K562 (cell line): ENCODE measurements at places on chromosomes 7 and 10.

- peak; percentile 75 for DNase-seq
Measured at GRCh38 chr10:76036111-76036940, 604.9 kb downstream of the LRMDA start.

DNA sequence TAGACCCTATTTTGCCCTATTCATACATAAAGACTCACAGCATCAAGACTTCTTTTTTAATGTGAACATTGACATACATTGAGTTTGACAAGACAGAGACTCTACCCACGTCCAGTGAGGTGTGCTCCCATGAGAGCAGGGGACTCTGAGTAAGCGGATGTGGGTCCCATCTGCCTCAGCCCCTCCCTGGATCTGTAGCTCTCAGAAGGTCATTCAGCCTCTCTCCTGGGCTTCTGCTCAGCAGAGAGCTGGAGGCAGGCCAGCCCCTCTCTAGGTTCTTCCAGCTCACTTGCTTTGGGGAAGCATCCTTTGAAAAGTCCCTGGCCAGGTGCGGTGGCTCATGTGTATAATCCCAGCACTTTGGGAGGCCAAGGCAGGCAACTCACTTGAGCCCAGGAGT, 146.9 kb upstream of the ZMIZ1 start:
- DNase-seq, result no peak

GRCh38 chr10:50561816-50562215, 61.9 kb downstream of the SGMS1 start:
- peak; percentile 50 for DNase-seq

DNA sequence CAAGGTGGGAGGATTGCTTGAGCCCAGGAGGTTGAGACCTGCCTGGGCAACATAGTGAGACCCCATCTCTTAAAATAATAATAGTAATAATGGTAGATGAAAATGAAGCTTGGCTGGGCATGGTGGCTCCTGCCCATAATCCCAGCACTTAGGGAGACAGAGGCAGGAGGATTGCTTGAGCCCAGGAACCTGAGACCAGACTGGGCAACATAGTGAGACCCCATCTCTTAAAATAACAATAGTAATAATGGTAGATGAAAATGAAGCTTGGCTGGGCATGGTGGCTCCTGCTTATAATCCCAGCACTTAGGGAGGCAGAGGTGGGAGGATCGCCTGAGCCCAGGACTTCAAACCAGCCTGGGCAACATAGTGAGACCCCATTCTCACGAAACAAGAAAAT, 49.5 kb upstream of the LMTK2 start:
- no peak for DNase-seq

DNA sequence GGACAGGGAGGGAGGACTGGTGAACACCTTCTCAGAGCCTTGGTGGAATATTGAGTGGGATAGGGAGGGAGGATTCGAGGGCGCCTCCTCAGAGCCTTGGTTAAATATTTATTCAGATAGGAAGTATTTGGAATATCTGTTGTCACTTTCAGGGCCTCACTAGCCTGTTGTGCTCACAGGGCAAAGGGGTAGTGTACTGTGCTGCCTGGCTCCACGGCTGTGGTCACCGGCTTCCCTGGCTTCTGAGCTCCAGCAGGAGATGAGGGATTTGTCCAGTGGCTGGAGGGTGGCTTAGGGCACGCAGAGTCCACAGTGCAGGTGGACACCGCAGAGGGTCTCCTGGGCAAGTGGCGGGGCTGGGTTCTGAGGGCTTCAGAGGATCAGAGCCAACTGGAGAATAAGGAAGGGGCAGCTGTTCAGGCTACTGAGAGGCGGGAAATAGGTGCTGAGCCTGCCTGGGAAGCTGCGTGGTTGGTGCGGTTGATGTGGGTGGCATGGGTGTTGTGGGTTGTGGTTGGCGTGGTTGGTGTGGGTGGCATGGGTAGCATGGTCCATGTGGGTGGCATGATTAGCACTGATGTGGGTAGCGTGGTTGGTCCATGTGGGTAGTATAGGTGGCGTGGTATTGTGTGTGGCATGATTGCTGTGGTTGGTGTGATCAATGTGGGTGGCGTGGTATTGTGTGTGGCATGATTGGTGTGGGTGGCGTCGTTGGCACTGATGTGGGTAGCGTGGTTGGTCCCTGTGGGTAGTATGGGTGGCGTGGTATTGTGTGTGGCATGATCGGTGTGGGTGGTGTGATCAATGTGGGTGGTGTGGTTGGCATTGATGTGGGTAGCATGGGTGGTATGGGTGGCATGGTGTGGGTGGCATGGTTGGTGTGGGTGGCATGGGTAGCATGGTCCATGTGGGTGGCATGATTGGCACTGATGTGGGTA, 16.7 kb downstream of the INPP5A start:
- DNase-seq, result no peak

DNA sequence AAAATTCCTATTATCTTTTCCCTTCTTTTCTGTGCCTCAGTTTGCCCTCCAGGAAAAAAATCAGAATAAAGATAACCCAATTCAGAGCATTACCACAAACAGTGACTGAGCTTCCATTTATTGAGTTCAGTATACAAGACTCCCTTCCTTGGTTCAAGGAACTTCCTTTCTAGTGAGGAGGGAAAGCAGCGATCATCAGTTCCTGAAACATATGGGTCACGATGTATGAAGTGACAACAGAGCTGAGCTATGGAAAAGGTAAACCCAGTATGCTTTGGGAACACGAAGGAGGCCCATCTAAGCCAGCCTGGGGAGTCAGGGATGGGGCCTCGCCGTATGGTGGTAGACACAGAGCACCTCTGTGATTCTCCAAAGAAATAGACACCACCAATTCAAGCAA, 15.8 kb downstream of the C10orf71 start:
- no peak for DNase-seq

DNA sequence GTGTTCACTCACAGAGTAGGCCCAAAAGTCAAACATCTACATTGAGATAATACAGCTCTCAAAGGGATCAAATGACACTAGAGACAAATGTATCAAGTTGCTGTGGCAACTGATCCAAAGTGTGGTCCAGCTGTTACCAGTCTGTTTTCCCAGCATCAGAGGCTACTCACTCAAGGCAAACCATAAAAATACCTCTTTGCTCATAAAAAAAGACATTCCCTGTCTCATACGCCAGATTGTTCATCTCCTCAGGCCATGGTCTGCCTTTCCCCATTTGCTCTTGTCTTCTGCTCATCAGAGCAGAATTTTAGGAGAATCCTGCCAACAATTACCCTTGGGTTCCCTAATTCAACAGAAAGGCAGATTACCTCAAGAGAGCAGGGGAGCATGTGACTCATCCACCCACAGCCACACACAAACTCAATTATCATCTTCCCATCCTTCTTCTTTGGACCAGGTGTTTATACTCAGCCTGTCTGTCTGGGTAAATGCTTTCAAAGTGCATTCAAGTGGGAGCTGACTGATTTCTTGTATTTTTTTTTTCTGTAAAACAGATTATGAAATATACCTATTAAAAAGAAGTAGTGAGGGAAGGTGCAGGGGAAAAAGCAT, 226.5 kb upstream of the HPS1 start:
- DNase-seq, result no peak

DNA sequence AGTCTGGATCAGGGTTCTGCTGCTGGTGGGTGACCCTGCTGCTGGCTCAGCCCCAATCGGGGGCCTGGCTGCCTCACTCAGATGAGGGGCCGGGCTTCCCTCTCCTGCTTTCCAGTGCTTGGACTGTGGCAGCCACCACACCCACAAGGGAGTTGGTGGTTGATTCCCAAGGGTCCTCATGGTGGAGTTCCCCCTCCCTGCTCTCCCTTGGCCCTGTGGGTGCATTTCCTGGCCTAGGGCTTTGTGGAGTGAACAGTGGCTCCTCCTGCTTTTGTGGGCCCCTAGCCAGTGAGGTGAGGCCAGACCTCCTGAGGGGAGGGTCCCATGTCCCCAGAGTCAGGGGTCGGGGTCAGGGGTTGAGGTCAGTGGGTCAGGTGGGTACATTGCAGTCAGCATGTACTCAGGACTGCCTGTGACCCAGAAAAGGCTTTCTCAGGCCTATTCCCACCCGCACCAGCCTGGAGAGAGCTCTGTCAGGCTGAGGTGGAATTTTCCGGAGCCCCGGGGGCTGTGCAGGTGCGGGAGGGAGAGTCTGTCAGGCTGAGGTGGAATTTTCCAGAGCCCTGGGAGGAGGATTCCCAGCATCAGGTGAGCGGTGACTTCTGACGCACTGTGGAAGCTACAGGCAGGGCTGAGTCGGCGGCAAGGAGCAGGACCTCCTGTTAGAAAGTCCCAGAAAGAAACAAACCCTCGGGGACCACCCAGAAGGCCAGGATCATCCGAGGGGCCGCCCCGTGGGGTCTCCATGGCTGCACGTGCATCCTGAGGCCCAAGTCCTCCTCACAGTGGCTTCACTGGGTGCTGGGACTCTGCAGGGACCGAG, 94.4 kb upstream of the INSIG1 start:
- DNase-seq, result no peak

GRCh38 chr10:58653139-58653538, 140.5 kb downstream of the BICC1 start:
- DNase-seq, result no peak

GRCh38 chr10:76871697-76872295, 765.8 kb downstream of the KCNMA1 start:
- DNase-seq, result no peak

DNA sequence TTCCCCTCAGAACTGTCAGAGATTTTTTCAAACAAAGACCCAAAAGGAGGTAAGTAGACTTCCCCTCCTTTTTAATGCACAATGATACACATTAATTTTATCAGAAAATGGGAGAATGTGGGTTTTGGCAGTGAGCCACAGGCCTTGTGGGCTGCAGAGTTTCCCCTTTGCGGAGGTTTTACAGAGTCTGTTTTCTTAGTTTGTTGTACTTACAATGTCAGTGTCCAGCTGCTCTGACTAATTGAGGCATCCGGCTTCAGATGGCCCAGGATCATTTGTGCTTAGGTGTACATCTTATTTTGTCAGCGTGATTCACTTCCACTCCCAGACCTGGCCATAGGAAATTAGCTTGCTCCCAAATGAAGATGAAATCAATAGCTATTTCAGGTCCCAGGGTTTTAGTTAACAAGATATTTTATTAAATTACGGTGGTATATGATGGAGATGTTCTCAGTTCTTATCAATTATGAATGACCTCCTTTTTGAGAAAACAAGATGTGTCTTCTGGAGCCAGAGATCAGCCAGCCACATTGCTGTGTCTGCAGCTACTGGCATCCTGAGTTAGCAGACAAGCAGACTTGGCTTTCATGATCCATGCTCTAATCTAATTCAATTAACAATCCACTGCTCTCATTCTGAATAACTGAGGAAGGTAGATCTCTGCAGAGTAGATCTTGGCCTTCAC, 1086.6 kb upstream of the SORCS1 start:
- DNase-seq, result no peak

GRCh38 chr10:46992803-46993561, 81.8 kb downstream of the PTPN20 start:
- no peak for DNase-seq

- peak; percentile 96 for DNase-seq
Measured at GRCh38 chr7:101099969-101100781, 14.9 kb downstream of the TRIM56 start.

DNA sequence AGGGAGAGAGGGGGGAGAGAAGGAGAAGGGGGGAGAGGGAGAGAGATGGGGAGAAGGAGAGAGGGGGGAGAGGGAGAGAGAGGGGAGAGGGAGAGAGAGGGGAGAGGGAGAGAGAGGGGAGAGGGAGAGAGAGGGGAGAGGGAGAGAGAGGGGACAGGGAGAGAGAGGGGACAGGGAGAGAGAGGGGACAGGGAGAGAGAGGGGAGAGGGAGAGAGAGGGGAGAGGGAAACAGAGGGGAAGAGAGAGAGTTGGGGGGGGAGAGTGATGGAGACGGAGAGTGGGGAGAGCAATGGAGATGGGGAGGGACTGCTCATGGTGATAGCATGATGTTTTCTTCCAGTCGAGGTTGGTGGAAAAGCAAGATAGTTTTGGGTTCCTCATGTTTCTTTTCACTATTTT, 172.4 kb downstream of the DNAJB6 start:
- DNase-seq, result no peak

DNA sequence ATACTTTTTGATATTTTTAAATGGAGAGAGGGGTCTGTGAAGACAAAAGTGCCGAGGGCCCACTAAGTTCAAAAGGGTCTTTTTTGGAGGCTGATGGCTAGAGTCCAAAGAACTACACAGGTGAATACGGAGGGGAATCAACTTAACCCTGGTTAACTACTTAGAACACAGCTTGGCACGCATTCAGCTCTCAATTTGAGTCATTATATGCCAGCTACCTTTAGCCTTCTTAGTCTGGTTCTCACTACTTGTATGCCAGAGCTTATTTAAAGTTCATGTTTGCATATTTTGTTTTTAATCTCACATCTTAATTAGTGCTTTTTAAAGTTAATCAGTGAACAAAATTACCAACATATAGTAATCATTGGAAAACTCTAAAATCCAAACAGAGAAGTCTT, 80.8 kb downstream of the VWDE start:
- no peak for DNase-seq

GRCh38 chr10:59537501-59537900, 172.1 kb downstream of the SLC16A9 start:
- no peak for DNase-seq

DNA sequence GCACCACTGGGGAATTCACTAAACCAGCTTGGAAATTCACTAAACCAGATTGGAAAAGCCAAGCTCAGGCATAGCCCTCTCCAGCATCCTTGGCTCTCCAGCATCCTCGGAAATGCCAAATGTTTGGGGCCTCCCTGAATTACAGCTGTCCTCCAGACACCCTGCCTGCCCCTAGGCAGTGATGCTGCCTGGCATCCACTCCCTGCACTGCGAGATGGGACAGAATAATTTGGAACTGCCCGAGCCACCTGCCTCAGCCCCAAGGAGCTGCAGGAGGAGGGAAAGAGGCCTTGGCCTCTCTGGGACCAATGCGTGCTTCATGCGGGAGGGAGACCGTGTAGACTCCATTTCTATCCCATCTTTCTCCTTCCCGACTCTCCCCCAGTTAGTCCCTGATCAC, 64.3 kb downstream of the INSIG1 start:
- DNase-seq, result no peak

GRCh38 chr7:151818674-151819519, 58.0 kb downstream of the PRKAG2 start:
- DNase-seq, result no peak

DNA sequence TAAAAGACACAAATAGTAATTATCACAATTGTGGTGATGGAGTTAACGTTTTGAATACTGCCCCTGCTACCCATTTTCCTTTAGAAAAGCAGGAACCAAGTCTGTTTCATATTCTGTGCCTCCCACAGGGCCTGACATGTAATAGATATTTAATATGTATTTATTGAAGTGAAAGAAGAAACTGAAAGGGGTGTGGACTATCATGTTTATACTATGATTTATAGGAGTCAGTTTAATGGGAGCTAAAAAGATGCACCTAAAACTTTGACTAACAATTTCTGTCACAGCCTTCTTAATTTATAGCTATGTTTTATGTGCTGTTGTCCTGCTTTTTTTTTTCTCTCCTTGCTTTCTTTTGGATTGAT, 24.1 kb upstream of the BHLHA15 start:
- no peak for DNase-seq

- DNase-seq, result no peak
Measured at GRCh38 chr10:66881814-66882213, 44.0 kb upstream of the LRRTM3 start.
